ENCODE measurements at places on chromosomes 13 and 19.

- no peak for DNase-seq
Measured at GRCh38 chr13:74092711-74093110, 41.5 kb downstream of the KLF12 start.

DNA sequence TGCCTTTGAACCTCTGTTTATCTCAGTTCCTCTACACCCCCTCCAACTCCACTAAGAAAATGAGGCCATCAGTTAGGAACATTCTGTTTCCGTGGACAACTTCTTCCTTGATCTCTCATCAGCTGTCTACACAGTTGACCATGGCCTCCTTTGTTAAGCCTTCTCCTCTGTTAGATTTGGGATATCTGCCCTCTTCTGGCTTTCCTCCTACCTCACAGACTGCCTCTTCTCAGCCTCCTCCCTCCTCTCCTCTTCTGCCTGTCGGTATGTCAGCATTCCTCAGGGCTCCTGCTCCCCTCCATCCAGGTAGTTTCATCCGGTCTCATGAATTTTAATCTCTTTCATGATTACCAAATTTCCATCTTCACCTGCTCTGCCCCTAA lies 454.9 kb downstream of the FOXO1 start:
- DNase-seq = no peak

DNA sequence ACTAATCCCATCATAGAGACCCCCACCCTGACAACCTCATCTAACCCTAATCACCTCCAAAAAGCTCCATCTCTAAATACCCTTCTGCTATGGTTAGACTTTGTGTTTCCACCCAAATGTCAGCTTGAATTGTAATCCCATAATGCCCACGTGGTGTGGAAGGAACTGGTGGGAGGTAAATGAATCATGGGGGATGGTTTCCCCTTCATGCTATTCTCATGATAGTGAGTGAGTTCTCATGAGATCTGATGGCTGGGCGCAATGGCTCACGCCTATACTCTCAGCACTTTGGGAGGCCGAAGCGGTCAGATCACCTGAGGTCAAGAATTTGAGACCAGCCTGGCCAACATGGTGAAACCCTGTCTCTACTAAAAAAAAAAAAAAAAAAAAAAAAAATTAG lies 2.6 kb downstream of the VMAC start:
- no peak for DNase-seq

DNA sequence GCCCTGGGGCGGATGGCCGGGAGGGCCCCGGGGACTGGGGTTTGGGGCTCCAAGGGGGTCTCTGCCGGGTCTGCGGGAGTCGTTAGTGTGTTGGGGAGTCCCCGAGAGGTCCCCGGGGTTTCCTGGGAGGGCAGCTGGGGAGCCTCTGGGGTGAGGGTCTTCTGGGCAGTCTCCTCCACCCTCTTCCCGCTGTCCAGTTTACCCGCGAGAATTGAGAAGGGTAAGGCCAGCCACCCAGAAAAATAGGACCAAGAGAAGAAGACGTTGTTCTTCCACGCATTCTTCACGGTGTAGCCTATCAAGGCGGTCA lies 1.0 kb upstream of the ETFB start:
- no peak for DNase-seq

DNA sequence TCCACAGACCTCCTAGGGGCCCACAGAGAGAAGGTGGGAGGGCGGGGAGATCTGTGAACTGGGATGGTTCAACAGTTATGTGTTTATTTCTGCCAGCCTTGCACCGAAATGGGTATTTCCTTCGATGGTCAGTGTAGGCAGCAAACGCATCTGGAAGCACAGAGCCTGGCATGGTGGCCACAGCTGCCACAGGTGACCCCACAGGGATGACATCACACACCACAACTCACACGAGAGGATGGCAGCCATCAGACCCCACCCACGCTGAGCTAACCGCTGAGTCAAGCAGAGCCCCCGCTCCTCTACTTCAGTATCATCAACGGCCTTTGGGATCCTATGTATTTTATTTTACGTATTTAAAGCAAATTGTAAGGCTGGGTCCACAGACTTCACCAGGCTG lies 37.4 kb downstream of the NAXD start:
- DNase-seq = no peak

DNA sequence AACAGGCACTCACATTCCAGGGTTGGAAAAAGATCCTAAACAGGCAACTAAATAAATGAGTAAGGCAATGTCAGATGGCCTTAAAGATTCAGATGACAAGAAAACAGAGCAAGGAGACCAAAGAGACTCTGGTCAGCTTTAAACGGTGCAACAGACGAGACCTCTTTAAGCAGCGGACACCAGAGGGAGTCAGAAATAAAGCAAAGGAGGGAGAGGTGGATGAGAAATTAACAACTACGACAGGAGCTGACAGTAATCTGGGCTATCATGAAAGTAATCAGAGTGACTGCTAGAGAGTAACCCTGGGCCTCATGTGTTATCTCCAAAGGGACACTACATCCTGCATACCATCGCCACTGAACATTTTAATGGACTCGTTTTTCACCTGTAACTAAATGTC lies 1.1 kb downstream of the ZNF550 start:
- DNase-seq = peak; percentile 24

DNA sequence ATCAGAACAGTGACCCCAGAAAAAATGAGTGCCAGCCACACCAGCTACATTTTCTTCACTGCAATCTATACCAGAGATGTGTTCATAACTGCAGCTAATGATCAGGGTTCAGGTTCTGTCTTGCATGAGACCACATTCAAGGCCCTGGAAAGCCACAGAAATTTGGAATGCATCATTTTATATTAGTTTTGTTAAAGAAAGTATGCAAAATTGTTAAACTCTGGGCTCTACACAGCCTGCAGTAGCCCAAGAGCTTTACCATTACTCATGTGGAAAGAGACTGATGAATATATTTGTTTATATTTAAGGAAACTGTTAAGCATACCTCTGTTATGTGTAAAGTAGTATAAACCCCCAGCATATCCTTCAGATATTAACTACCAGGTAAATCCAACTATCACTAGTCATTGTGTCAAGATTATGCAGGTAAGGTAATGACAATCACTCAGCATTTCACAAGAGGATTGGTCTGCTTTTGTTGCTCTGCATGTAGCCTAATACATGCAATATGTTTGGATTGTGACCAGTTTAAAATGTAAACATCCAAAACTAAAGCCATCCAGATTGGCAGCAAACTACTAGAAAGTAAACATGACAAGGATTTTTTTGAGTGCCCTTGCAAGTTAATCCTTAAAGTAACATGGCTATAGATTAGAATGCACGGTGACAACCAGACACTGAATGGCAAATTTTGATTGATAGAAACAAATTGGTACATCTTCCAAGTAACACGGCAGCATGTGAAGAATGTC lies 429.1 kb upstream of the ARGLU1 start:
- DNase-seq = peak; percentile 24

- peak; percentile 65 for DNase-seq
Measured at GRCh38 chr19:10871711-10872545, 575 bp downstream of the CARM1 start.

DNA sequence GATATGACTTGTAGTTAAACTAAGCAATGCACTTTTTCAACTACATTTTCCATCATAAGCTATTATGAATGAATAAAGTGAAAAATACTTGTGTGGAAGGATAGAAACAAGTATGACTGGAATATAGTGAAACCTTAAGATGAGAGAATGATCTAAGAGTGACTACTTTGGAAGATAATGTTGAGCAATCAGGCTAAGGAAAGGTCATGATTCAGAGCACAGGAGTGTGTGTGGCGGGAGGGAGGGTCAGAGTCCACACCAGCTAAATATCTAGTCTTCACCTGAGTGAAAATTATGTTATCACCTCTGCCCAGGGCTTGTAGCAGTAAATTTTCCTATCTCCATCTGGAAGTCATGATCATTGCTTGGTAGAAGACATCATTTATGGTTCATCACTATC lies 833.4 kb upstream of the ATXN8OS start:
- DNase-seq = no peak

DNA sequence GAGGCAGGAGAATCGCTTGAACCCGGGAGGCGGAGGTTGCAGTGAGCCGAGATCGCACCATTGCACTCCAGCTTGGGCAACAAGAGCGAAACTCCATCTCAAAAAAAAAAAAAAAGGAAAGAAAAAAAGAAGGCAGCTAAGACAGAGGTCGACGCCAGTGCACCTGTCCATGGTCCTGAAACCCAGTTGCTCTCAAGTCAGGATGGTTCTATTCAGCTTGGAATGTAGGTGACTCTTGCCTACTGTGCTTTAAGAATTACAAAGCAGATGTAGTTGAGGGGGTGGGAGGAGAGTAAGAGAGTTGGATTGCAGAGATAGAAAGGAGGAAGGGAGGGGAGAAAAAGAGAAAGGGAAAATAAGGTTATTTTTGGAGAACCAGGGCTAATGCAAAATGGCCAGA lies 18.7 kb downstream of the CACNG7 start:
- peak; percentile 79 for DNase-seq

GRCh38 chr19:46529622-46530451 lies 34.2 kb upstream of the PNMA8B start:
- peak; percentile 88 for DNase-seq

GRCh38 chr19:48934837-48935236 lies 1.3 kb downstream of the DHDH start:
- no peak for DNase-seq

DNA sequence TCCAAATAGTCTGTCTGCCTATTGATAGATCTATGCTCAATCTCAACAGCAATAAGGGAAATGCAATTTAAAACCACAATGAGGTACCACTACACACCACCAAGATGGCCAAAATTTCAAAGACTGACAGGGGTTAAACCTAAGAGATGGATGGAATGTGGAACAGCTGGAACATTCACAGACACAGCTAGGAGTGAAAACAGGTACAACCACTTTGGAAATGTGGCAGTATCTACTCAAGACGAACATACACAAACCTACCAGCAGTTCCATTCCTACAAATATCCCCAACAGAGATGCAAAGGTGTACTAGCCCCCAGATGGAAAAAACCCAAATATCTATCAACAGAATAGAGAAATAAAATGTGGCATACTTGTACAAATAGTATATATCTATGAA lies 86.4 kb downstream of the TSC22D1 start:
- no peak for DNase-seq

DNA sequence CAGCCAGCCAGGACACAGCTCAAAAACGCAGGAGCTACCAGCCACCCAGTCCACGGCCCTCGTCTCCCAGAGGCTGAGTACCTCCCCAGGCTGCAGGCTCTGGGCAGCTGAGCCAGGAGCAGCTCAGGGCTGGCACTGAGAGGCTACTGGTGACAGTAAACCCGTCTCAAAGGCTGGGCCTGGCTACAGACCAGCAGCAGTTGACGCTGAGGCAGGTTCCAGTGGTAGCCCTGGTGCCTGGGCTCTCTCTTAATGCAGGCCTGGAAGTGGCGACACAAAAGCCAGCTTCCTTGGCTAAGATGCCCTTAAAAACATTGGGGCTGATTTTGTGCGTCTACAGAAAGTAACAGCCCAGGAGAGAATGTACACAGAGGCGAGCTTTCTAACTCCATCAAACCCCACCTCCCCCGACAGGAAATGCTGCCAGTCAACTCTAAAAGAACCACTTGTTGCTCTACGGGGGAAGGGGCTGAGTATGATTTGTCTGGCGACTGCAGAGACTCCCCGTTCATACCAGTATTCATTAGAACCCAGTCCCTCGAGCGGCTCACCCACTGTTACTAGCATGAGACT lies 126.3 kb downstream of the STK24 start:
- no peak for DNase-seq

DNA sequence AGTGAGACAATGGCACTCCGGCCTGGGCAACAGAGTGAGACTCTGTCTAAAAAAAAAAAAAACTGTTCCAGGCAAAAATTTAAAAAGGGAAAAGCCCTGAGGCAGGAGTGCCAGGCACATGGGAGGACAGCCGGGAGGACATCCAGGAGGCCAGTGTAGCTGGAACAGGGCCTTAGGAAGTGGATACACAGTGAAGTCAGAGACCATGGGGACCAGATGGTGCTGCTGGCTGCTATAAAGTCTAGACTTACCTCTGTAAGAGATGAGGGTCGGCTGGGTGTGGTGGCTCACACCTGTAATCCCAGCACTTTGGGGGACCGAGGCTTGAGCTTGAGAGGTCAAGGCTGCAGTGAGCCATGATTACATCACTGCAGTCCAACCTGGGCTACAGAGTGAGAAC lies 15.0 kb downstream of the HAS1 start:
- DNase-seq = no peak

DNA sequence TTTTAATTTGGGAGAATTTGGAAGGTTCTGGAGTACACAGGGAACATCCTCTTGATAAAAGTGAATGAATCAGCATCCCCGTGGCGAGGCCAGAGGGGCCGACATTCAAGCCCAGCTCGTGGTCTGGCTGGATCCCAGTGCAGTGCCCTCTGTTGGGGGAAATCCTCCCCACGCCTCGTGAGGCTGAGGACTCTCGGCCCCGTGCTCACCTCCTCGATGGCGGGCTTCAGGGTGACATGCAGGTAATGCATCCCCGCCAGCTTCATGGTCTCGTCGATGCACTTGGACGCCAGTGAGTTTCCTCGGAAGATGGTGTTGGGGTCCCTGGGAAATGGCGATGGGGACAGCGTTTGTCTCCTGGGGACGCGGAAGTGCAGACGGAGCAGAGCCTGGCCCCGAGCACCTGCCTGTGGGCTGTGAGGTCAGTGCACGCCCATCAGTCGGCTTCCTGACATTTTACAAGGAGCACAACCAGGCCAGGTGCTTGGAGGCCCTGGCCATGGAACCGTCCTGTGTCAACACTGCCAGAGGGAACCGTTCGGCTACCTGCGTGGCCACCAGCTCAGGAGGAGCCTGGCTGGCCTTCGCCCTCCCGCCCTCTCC lies 43.3 kb upstream of the C13orf46 start:
- DNase-seq = no peak

- DNase-seq = peak; percentile 28
Measured at GRCh38 chr13:107964395-107964794, 250.9 kb downstream of the LIG4 start.

- DNase-seq = no peak
Measured at GRCh38 chr19:39818626-39819097, 15.3 kb downstream of the DYRK1B start.
